ENCODE measurements at places on chromosomes 11 and 22.

DNA sequence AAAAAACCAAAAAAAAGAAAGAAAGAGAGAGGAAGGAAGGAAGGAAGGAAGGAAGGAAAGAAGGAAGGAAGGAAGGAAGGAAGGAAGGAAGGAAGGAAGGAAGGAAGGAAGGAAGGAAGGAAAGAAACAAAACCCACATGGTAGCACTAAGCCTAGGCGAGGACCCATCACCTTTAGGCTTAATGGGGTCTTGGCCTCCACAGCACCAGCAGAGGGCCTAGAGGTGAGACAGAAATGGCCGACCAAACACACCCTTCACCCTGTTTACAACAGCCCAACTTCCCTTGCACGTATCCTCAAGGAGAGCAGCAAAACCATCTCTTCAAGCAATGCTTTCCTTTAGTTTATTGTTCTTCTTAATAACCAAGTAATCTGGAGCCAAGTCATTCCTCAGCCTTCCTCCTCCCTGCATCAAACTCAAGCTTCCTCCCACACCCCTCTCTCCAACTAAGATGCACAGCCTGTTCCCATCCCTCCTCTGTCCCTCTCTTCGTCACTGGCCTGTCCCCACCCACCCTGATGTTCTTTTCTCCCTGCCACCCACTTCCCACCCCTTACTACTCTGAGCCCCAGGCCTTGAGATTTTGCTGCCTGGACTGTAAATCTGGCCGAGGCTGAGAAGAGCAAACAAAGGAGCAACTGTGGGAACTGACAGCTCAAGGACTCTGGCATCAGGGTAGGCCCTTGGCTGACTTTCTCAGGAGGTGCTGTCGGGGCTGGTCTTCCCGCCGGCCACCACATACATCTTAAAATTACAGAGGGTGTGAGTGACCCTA lies 26.0 kb downstream of the POU2AF1 start:
- no peak for DNase-seq

DNA sequence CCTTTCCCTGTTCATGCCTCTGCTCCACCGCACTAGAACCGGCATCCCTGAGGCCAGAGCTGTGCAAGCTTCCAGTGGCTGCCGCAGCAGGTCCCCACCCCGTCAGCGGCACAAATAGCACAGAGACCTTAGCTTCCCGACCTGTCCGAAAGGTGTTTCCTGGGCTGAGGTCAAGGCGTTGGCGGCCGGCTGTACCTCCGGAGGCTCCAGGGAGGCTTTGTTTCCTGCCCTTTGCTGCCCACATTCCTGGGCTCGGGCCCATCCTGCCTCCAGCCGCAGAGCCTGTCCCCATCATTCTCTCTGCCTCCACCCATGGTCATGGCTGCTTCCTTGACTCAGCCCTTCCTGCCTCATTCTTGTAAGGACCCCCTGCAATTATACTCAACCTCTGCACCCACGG lies 31.2 kb downstream of the ARHGAP8 start:
- DNase-seq = no peak

GRCh38 chr22:50656122-50657070 lies 16.2 kb upstream of the SHANK3 start:
- no peak for DNase-seq

DNA sequence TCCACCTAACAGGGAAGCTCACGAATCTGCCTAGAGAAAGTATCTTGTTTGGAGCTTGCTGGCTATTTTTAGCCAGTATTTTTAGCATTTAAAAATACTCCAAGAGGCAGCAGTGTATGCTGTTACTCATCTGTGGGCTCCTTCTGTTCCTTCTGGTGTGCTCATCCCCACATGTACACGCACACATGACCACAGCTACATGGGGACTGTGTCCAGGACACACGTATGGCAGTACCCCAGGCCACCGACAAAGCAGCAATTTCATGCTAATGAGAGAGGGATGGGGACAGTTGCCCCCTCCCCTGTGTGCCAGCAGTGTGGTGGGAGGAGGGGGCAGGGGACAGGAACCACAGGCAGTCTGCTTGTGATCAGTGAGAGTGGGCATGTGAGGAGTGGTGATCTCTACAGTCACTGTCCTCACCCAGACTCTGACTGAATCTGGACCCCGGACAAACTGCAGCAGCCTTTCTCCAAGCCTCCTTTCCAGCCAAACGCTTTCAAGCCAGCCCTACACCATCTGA lies 16.4 kb downstream of the USP2 start:
- no peak for DNase-seq

GRCh38 chr11:122050021-122050690 lies 65.9 kb downstream of the BLID start:
- no peak for DNase-seq

GRCh38 chr11:82085493-82085892 lies 648.2 kb downstream of the FAM181B start:
- no peak for DNase-seq

DNA sequence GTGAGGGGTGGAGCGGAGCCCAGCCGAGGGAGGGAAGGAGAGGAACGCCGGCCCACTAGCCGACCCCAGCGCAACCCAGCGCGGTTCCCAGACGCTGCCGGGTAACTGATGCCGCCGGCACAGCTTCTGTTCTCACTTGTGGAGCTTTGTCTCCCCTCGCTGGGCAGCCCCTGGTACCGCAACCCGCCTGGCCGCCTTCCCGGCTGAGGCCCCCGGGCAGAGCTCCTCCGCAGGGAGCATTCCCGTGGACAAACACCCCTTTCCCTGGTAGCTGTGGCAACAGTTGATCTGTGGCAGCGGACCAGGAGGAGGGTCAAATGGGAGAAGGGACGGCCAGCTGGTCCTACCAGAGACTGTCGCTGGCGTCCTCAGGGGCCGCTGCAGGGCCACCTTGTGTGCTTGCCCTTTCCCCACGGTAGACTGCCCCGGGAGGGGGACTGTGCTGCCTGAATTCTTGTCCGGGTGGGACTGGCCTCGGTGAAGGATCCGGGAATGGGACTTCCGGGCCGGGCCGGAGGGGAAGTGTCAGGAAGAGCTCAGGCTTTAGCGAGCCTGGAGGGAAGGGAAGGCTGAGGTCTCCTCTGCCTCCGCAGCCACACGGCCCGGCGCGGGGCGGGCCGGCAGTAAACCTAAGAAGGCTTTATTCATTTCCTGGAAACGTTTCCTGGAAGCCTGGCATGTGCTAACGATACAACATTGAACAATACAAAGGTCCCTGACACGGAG lies 468.0 kb downstream of the OPCML start:
- no peak for DNase-seq

GRCh38 chr22:29380032-29380781 lies 8.2 kb downstream of the AP1B1 start:
- DNase-seq = no peak

- DNase-seq = no peak
Observed at GRCh38 chr11:119907878-119908572, 179.0 kb upstream of the NECTIN1 start.

- DNase-seq = no peak
Observed at GRCh38 chr11:126132319-126132718, 69.7 kb upstream of the CDON start.

- DNase-seq = no peak
Observed at GRCh38 chr22:37229012-37229804, 14.9 kb downstream of the RAC2 start.

Data from activated CD8-positive, alpha-beta memory T cell treated with anti-CD3 and anti-CD28 coated beads for 48 hours (primary cell).